ENCODE measurements at places on chromosomes 7 and 10. TPM values are rescaled to one million over a fixed set of nuclear protein-coding genes. Genes with fewer than 3 reads are reported as not detected.

PDE1C gene
- 3.3 TPM for total RNA-seq

ANXA7 gene
- 35.9 TPM for total RNA-seq

GRK5 gene
- 77.6 TPM for total RNA-seq

OR2A14 gene
- total RNA-seq: not detected

FAM24A gene
- not detected for total RNA-seq

TPK1 gene
- total RNA-seq: 2.6 TPM

LIMK1 gene
- 178 TPM for total RNA-seq

TSPAN12 gene
- total RNA-seq: 6.0 TPM

CALY gene
- total RNA-seq: 19.8 TPM

ENO4 gene
- 1.3 TPM for total RNA-seq

CTNNA3 gene
- total RNA-seq: 3.3 TPM

Measured in glutamatergic neuron (in vitro differentiated cells).